ENCODE measurements at places on chromosomes 4 and X. TPM values are rescaled to one million over a fixed set of nuclear protein-coding genes. Genes with fewer than 3 reads are reported as not detected.

Gene UCP1
- not detected for total RNA-seq

Gene HDX
- 2.9 TPM for total RNA-seq

Gene GC
- total RNA-seq, result not detected

Gene MAB21L2
- 3.5 TPM for total RNA-seq

Gene MFSD8
- total RNA-seq, result 15.1 TPM

Gene SLC6A14
- not detected for total RNA-seq

Gene SASH3
- total RNA-seq, result not detected

Gene TRMT2B
- total RNA-seq, result 16.5 TPM

Gene KCTD8
- 0.13 TPM for total RNA-seq

Gene STATH
- not detected for total RNA-seq

Gene SUPT20HL2
- total RNA-seq, result not detected

Gene CENPE
- total RNA-seq, result 14.5 TPM

Gene CSAG3
- not detected for total RNA-seq

Gene CD99
- total RNA-seq, result 327 TPM

Gene DIAPH2
- 33.8 TPM for total RNA-seq

Gene CFAP299
- total RNA-seq, result 15.2 TPM

Gene CT45A10
- total RNA-seq, result not detected

Gene PTPN13
- 44.8 TPM for total RNA-seq

Gene ANXA3
- 5.0 TPM for total RNA-seq

Gene COL25A1
- 0.06 TPM for total RNA-seq

Gene TEX13B
- total RNA-seq, result not detected

Gene SLC38A5
- total RNA-seq, result 21.1 TPM

Gene ATP6AP2
- total RNA-seq, result 163 TPM

Gene SPANXD
- not detected for total RNA-seq

Gene MAML3
- 0.93 TPM for total RNA-seq

Gene XPNPEP2
- total RNA-seq, result not detected

Gene UGT2B7
- total RNA-seq, result not detected

Gene JCHAIN
- total RNA-seq, result 0.12 TPM

Gene KIF4A
- total RNA-seq, result 11.4 TPM

Gene SRPX2
- 31.6 TPM for total RNA-seq

Gene ACE2
- total RNA-seq, result 0.12 TPM

Gene SPANXN1
- not detected for total RNA-seq

Gene ELF4
- total RNA-seq, result 8.6 TPM

Gene MBNL3
- 1.8 TPM for total RNA-seq

Gene CCDC110
- total RNA-seq, result 2.1 TPM

Gene MAGIX
- total RNA-seq, result 1.6 TPM

Gene WAS
- 0.12 TPM for total RNA-seq

Gene MAGEB17
- total RNA-seq, result not detected

Gene ABCG2
- total RNA-seq, result 1.7 TPM

Gene MXRA5
- 0.13 TPM for total RNA-seq

Gene KLHL4
- total RNA-seq, result 1.6 TPM

Gene HTN1
- total RNA-seq, result not detected

Data from aortic smooth muscle cell (primary cell).